Effector memory CD8-positive, alpha-beta T cell (primary cell): ENCODE measurements at places on chromosomes 1 and 21.

GRCh38 chr1:151976858-151977257 lies 16.8 kb downstream of the S100A10 start:
- DNase-seq: no peak
- no peak overlapping the region for H3K27ac ChIP-seq
- H3K27me3 ChIP-seq: no peaks in the 10 kb centered on the region
- H3K4me3 ChIP-seq: no peak overlapping the region
- peaks cover 15% of the 10 kb centered on the region for H3K4me1 ChIP-seq

DNA sequence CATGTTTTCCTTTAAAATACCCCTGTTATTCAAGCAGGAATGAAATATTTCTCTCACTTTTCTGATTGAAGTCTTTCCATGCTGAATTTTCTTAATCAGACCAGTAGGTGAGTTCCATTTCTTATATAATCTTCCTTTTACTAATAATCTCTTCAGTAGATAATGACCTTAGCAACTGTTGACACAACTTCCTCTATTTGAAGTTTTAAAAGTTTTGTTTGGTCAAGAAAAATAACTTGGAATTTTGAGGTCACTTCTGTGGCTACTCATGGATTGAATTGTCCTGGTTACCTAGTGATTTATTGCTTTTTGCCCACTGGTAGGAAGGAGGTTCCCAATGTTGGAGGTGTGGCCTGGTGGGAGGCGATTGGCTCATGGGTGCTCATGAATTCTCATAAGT lies 70.6 kb upstream of the PAXBP1 start:
- no peaks in the 10 kb centered on the region for H3K36me3 ChIP-seq
- H3K4me3 ChIP-seq: no peak overlapping the region
- H3K27me3 ChIP-seq: peaks cover 23% of the 10 kb centered on the region
- H3K27ac ChIP-seq: no peak overlapping the region
- no peak for DNase-seq

GRCh38 chr1:180800945-180801344 lies 111.8 kb upstream of the KIAA1614 start:
- DNase-seq: no peak
- no peak overlapping the region for H3K4me3 ChIP-seq
- no peaks in the 10 kb centered on the region for H3K27me3 ChIP-seq
- H3K36me3 ChIP-seq: peaks cover 9% of the 10 kb centered on the region
- peaks cover 3% of the 10 kb centered on the region for H3K4me1 ChIP-seq
- H3K27ac ChIP-seq: no peak overlapping the region

DNA sequence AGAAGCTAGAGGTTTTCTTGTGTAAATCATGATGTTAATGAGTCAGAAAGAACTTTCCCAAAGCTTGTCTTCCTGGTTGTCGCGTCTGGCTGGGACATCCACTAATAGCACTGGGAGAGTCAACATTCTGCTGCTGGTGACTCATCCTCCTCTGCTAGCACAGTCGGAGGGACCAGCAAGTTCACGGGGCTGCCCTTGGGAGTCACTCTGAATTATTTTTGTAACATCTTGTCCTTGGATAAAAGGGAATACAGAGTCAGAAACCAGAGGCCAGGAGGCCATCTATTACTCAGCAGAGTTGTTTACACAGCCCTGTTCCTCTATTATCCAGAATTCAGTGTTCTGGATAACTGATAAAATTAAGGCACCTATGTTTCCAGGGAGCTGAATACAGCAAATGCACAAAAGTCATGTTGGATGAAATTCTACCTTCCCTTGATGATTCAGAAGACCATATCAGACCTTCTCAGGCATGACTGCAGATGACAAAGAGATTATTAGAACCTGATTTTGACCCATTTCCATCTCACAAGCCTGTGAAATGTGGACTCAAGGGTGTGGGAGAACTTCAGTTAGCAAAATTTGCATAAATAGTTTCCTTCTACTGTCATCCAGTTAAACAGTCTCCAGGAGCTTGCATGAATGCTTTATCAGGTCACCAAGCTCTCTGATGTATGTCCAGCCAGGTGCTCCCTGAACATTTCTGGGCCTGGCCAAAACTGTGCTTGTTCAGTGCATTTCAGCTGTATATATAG lies 68.1 kb downstream of the JAK1 start:
- no peaks in the 10 kb centered on the region for H3K27me3 ChIP-seq
- no peak for DNase-seq
- H3K27ac ChIP-seq: peak overlapping the region; percentile 26
- H3K4me1 ChIP-seq: peaks cover 91% of the 10 kb centered on the region
- peaks cover 11% of the 10 kb centered on the region for H3K36me3 ChIP-seq
- H3K4me3 ChIP-seq: peak overlapping the region; percentile 57

DNA sequence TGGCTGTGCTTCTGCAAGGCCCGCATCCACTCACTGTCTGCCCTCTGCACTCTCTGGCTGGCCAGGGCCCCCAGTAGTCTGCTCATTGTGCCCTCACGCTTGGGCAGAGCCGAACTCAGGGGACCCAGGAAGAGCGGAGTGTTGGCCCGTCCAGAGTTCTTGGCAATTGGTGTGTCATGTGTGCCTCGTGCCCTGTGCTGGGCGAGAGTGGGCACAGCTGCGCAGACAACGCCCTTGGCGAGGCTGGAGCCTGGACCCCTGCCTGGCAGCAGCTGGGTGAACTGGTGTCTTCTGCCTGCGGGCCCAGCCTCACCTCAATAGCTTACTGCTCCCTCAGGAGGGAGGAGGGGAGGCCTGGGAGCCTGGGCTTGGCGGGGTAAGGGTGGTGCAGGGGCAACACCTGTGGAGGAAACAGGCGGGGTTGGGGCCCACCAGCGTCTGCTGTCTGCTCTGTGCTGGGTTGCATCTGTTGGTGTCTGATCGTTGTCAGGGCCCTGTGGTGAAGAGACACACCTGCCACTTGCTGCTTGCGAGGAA lies 2.1 kb downstream of the GUK1 start:
- H3K36me3 ChIP-seq: peaks cover 39% of the 10 kb centered on the region
- peak overlapping the region; percentile 98 for H3K27ac ChIP-seq
- peak overlapping the region; percentile 97 for H3K4me3 ChIP-seq
- no peak for DNase-seq
- no peaks in the 10 kb centered on the region for H3K27me3 ChIP-seq

- H3K27ac ChIP-seq: no peak overlapping the region
- DNase-seq: no peak
- H3K36me3 ChIP-seq: no peaks in the 10 kb centered on the region
- no peak overlapping the region for H3K4me3 ChIP-seq
- H3K27me3 ChIP-seq: no peaks in the 10 kb centered on the region
- H3K4me1 ChIP-seq: no peaks in the 10 kb centered on the region
Measured at GRCh38 chr1:196438329-196438728, 169.9 kb downstream of the KCNT2 start.

DNA sequence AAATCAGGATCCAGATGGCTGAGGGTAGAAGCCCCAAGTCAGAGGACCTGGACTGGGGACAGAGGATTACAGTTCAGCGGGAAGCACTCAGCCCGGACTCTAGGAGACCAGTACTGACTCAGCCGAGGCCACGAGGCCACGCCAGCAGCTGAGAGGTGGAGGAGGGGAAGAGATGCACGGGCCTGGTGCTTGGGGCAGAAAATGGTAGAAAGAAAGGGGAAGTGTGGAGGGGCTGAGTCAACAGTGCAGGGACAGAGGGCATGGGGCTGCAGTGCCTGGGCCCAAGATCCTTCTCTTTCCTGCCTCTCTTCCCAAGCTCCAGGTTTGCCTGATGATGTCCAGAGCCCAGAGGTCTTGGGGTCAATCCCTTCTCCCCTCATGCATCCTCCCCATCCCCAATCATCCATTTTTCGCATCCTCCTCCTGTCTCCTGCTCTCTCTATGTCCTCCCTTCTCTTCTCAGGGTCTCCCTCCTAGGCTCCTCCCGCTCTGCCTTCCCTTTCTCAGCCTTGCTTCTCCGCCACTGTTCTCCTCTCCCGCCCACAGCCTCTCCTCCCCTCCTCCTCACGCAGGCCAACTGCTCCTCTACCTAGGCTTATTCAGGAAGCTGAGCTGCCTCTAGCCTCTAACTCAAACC lies 7.7 kb downstream of the ARHGEF2 start:
- peaks cover 56% of the 10 kb centered on the region for H3K36me3 ChIP-seq
- peak overlapping the region; percentile 97 for H3K4me3 ChIP-seq
- no peak for DNase-seq
- H3K27me3 ChIP-seq: no peaks in the 10 kb centered on the region
- peak overlapping the region; percentile 87 for H3K27ac ChIP-seq
- H3K4me1 ChIP-seq: peaks cover 92% of the 10 kb centered on the region

DNA sequence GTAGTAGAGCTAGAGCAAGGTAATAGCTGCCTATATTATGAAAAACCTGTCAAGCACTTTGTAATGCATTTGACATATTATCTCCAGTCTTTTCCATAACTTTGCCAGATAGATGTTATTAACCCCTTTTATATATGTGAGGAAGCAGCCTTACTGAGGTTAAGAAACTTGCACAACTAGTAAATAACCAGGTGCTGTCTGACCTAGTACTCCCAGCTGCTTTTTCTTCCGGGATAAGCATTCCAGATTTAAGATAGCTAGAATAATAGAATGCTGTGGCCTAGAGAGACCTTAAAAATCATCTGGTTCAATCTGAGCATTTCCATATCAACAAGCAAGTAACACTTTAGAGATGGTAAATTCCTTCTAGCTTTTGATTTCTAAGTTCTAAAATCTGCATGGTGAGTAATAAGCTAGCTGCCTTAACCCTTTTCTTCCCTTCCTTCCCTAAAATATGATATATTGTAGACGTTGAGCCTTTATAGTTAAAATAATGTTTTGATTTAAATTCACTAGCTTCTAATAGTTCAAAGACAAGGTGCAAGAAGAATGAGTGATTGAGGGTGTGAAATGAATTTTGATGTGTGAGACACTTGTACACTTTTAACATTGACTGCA lies 1.8 kb downstream of the SH3GLB1 start:
- H3K4me3 ChIP-seq: peak overlapping the region; percentile 97
- peak overlapping the region; percentile 98 for H3K27ac ChIP-seq
- H3K4me1 ChIP-seq: peaks cover 58% of the 10 kb centered on the region
- peaks cover 40% of the 10 kb centered on the region for H3K36me3 ChIP-seq

GRCh38 chr1:77948841-77949424 lies 29.9 kb downstream of the FUBP1 start:
- H3K36me3 ChIP-seq: peaks cover 92% of the 10 kb centered on the region
- no peak for DNase-seq
- no peak overlapping the region for H3K4me3 ChIP-seq

GRCh38 chr1:62988867-62989266 lies 204.9 kb downstream of the ATG4C start:
- peaks cover 39% of the 10 kb centered on the region for H3K27me3 ChIP-seq
- H3K4me1 ChIP-seq: no peaks in the 10 kb centered on the region
- H3K4me3 ChIP-seq: no peak overlapping the region
- no peak overlapping the region for H3K27ac ChIP-seq

- H3K27me3 ChIP-seq: no peaks in the 10 kb centered on the region
- no peak overlapping the region for H3K4me3 ChIP-seq
- peaks cover 5% of the 10 kb centered on the region for H3K4me1 ChIP-seq
- no peak for DNase-seq
- no peak overlapping the region for H3K27ac ChIP-seq
- H3K36me3 ChIP-seq: peaks cover 23% of the 10 kb centered on the region
Measured at GRCh38 chr1:52482326-52483004, 70.4 kb downstream of the TUT4 start.

- peak overlapping the region; percentile 50 for H3K4me3 ChIP-seq
- H3K27ac ChIP-seq: peak overlapping the region; percentile 89
- peaks cover 52% of the 10 kb centered on the region for H3K4me1 ChIP-seq
- H3K36me3 ChIP-seq: no peaks in the 10 kb centered on the region
Measured at GRCh38 chr1:160539990-160540858, 17.2 kb upstream of the SLAMF6 start.

DNA sequence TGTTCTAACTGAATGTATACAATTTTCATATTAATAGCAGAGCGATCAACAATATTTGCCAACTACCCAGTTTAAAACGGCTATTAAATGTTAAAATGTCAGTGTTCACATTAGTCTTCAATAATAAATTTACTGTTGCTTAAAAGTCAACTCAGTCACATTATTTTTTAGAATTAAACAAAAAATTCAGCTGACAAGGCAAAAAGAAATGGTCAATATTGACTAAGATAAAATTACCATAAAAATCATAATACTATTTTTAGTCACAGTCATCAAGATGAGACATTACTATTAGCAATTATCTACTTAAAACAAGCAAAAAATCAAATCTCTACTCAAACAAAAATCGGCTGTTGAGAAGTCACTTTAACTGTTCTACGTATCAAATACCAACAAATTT lies 1.5 kb downstream of the ANKRD13C start:
- H3K4me3 ChIP-seq: peak overlapping the region; percentile 92
- peaks cover 22% of the 10 kb centered on the region for H3K36me3 ChIP-seq
- H3K27ac ChIP-seq: peak overlapping the region; percentile 99
- peaks cover 32% of the 10 kb centered on the region for H3K4me1 ChIP-seq
- no peak for DNase-seq

DNA sequence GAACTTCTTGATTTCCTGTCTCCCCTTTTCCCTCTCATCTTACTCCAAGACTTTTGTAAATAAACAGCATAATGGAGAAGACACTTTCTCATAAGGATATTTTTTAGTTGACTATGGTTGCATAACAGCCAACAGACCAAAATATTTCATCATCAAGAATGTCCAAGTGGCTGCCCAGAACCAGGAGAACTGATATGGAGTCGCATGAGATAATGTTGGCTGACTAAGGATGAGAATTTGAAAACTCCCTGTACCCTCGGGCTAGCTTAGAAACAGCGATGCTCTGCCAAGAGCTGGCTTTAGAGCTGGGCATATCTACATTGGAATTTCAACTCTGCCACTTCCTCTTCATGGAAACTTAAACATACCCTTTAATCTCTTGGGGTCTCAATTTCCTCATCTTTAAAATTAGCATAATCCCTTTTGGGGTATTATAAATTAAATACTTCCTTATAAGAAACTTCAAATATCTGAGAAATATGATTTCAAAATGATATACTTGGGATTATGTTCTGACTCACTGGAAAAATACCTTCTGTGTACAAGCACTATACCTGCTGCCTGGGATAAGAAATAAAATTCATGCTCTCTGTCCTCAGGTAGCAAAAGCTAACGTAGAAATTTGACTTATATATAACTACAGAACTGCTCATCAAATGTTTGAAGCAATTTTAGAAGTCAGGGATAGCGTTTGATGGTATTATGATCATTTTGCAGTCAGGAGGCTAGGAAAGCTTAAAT lies 777.3 kb downstream of the LTN1 start:
- no peak overlapping the region for H3K4me3 ChIP-seq
- no peak overlapping the region for H3K27ac ChIP-seq
- no peaks in the 10 kb centered on the region for H3K36me3 ChIP-seq
- no peaks in the 10 kb centered on the region for H3K27me3 ChIP-seq

DNA sequence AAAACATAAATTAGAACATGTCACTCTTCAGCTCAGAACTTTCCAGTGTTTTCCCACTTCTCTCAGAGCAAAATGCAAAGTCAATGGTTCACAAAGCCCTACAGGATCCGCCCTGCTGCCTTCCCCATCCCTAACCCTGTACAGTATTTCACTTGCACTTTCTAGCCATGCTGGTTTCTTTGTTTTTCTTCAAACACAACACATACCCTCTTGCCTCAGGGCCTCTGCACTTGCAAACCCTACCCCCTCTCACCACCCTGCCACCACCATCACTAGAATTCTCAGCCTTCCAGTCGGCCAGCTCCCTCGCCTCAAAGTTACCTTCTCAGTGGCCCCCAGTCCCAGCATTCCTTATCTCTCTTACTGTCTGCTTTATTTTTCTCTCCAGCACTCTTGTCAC lies 17.6 kb downstream of the TEX35 start:
- peaks cover 4% of the 10 kb centered on the region for H3K4me1 ChIP-seq
- H3K4me3 ChIP-seq: no peak overlapping the region
- DNase-seq: no peak
- H3K27me3 ChIP-seq: peaks cover 17% of the 10 kb centered on the region

- no peak overlapping the region for H3K4me3 ChIP-seq
- H3K27ac ChIP-seq: no peak overlapping the region
- peaks cover 4% of the 10 kb centered on the region for H3K36me3 ChIP-seq
- H3K4me1 ChIP-seq: no peaks in the 10 kb centered on the region
- H3K27me3 ChIP-seq: no peaks in the 10 kb centered on the region
Measured at GRCh38 chr21:16514316-16514715, 784.5 kb downstream of the USP25 start.
